Stimulated activated CD4-positive, alpha-beta T cell treated with anti-CD3 and anti-CD28 coated beads, Interleukin-1b, Interleukin-23, amount 100 ng/mL, for 1 hour (primary cell): ENCODE measurements at places on chromosomes 3 and 15.
A peak's percentile ranks its signal among the peaks of the same experiment; 100 is the strongest.

DNA sequence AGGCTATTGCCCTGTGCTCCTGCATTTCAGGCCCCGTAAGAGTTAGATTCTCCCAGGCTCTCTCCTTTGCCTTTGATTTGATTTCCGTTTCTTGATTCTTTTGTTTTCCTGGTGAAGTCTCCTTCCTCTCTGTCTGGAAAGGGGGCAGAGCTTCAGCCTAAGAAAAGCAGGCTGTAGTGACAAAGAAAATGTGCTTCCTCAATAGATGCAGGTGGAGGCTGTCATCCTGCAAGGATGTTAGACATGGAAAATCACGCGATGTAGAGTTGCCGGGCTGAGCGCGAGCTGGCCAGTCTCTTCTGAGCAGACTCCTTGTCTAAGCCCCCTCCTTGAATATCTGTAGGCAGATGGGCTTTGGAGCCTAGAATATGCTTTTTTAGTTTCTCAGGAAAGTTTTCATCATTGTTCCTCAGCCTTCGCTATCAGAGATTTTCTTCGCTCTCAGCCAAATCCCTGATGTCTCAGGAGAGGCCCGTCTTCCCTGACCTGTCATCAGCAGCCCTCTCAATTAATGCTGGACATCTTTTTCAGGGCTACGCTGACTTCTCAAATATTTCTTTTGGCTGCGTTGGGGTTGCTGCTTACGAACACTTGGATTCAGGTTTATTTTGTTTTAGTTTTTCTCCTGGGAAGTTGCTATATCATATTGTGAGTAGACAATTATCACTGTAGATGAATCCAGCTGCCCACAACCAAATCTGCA, 163.6 kb downstream of the ITPR1 start:
- no peak for DNase-seq

DNA sequence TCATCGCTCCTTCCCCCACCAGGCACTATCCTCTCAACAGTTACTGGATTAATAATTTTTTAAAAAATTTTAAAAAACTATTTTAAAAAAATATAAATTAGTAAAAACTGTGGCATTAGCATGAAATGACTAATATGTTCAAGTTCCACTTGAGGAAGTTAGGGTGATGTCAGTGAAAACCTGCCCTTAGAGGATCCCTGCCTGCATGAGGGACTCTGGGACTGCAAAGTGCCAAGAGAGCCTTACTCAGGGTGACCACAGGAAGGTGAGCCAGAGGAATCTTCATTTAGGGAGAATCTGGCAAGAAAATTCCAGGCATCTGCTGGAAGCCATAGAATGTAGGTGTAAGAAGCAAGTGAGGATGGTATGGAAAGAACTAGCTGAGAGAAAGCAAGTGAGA, 157.7 kb upstream of the BCL6 start:
- DNase-seq, result no peak

DNA sequence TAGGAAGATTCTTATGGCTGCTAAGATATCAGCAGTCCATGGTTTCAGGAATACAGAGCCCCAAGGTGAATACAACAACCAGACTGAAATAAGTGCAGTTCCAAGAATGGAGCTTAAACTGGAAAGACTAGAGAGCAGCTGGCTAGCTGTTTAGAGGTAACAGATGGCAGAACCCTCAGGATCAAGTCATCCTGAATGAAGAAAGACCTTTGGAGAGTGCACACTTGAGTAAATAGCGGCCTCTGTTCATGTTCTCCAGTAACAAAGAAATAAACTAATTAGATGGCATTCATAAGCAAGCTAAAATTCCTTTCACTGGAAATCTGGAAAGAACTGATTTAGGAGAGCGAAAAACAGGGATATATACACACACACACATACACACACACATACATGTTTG, 968.4 kb downstream of the FHIT start:
- DNase-seq, result no peak

- DNase-seq, result no peak
Observed at GRCh38 chr3:39911465-39912309, 102.3 kb downstream of the MYRIP start.

GRCh38 chr3:183782576-183783276, 42.7 kb downstream of the MAP6D1 start:
- no peak for DNase-seq

DNA sequence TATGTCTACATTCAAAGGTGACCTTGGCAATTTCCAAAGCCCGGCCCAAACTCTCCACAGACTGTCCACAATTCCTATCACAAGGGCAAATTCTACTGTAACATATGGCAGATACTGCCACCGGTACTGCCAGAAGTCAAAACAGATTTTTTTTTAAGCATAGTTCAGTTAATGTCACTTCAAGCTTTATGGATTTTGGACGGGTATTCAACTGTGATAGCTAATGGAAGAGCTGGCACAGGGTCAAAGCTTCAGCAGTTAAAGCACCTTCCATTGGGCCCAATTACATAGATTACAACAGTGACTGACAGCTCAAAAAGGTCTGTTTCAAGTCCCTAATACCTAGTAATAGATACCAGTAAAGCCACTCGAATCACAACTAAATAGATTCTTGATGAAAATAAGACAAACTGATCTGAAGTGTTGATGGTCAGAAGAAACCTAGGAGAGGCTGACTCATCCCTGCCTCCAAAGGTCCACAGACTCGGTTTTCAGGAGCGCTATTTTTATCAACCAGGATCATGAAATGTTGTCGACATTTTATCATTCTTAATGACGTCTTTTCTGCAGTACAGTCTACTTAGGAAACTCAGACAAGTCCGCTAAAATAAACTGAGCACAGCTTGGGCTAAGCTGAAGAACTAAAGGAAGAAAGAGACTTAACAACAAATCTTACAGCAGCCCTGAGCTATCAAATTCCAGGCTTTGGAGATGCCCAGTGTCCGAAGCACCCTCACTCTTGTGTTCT, 38.7 kb downstream of the ANXA2 start:
- DNase-seq, result no peak

DNA sequence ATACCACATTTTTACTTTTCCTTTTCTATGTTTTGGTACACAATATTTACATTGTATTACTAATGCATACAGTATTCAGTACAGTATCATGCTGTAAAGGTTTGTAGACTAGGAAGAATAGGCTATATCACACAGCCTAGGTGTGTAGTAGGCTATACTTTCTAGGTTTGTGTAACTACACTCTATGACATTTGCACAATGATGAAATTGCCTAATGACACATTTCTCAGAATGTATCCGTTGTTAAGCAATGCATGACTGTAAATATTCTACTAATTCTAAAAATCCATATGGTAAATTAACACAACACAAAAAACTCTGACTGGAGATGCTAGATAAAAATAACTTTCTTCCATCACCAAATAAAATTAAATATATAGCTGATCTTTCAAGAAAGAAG, 16.2 kb downstream of the NEDD4 start:
- no peak for DNase-seq

GRCh38 chr3:117616227-117616626, 906.6 kb downstream of the TUSC7 start:
- DNase-seq, result no peak

- peak; percentile 61 for DNase-seq
Observed at GRCh38 chr15:78000091-78000926, 77.2 kb downstream of the TBC1D2B start.

GRCh38 chr3:174120997-174121396, 723.5 kb downstream of the NLGN1 start:
- no peak for DNase-seq

GRCh38 chr3:156617781-156618180, 56.6 kb upstream of the TIPARP start:
- no peak for DNase-seq

- DNase-seq, result no peak
Observed at GRCh38 chr15:29822100-29822683, at the start of gene TJP1. Gene TJP1, minus strand, starts transcription at chr15:29822468. Its CDS starts 440 bp downstream, at chr15:29822028.

DNA sequence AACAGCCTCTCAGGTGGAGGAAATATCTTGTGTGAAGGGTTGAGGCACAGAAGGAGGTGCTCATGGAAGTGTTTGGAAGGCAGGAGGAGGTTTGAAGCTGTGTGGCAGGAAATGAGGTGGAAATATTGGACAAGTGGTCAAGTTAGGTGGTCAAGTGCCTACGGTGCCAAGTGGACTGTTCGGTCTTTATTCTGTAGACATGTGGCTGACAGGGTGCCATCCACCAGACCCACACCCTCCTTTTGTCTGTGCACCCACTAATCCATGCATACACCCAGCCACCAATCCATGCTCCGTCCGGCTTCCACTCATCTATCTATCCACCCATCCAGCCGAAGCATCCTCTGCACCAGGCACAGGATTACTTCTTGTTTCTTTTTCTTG, 2.2 kb downstream of the SLC6A20 start:
- DNase-seq, result no peak

GRCh38 chr15:56028430-56028829, 35.0 kb upstream of the NEDD4 start:
- DNase-seq, result no peak

DNA sequence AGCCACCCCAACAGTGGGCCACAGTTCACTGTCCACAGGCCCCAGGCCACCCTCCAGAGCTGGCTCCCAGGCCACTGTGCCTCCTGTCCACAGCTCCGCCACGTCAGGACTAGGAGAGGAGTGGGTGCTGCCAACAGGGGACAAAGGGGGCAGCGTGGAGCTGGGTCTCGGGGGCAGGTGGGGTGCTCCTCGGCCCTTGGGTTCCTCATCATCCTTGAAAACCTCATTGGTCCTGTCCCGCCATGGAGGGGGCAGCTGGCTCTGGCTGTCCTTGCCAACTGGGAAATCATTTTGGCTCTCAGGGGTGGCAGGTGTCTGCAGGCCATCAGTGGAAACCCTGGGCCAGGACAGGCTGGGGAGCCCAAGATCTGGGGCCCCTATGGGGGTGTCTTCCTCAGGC, 45.2 kb downstream of the ADAMTS7 start:
- no peak for DNase-seq

- no peak for DNase-seq
Observed at GRCh38 chr3:67832817-67833216, 178.4 kb upstream of the SUCLG2 start.

GRCh38 chr3:141375381-141376301, 7.3 kb downstream of the ZBTB38 start:
- DNase-seq, result no peak

DNA sequence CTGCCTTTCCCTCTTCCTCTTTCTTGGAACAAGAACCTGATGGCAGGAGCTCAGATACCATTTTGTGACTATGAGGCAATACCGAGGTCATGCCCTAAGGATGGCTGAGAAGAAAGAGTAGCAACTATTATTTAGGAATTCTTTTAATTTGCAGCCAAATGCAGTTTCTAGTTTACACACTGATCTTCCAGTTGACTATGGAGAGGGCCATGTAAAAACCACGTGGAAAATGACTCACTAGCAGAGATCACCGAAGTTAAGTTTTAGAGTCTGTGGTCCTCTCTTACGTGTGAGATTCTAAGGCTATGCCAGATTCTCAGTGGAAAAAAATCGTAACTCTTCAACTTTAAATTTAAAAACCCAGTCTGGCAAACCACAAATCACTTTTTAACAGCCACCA, 7.8 kb downstream of the BNC1 start:
- DNase-seq, result no peak

DNA sequence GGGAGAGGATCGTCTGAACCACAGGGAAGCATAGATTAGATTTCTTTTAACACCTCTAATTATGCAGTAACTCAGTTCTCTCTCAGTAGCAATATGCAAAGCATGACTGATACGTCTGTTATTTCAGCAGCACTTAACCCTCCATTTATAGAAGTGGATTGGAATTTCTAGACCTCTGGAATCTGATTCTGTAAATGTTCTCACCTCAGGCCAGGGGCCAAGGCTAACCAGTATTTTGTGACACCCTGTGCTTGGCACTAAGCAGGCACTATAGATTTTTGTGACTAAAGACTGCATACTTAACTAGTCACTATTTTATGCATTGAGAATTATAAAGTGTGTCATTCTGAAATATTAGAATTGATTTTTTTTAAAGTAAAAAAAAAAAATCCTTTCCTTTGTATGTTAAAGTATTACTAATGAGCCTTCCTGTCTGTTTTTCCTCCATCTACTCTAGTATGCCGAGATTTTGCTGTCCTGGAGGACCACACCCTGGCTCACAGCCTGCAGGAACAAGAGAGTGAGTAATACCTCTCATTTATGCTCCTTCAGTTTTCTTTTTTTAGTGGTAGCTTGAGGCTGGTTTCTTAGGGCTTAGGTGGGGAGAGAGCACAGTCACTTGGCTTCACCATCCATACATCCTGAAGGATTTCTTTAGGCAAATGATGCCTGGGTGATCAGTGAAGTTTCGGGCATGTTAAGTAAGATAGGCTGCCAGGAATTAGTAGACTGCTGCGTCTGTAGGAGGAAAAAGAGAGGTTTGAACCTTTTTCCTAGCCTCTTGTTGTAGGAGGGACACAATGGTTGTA, 26.5 kb upstream of the UTS2B start:
- DNase-seq, result no peak

DNA sequence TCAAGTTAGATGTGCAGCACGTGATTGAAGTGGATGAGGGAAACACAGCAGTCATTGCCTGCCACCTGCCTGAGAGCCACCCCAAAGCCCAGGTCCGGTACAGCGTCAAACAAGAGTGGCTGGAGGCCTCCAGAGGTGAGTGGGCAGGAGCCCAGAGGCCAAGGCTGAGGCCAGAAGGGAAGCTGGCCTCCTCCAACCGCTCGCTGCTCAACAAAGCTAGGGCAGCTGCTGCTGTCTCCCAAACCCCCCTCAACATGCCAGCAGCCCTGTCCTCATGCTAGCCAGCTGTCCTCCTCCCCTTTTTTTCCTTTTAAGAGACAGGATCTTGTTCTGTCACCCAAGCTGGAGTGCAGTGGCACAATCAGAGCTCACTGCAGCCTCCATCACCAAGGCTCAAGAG, 57.0 kb downstream of the BOC start:
- DNase-seq, result no peak

- no peak for DNase-seq
Observed at GRCh38 chr3:121980450-121980796, 41.6 kb downstream of the ILDR1 start.

GRCh38 chr3:38549486-38549885, 53.3 kb downstream of the EXOG start:
- DNase-seq, result no peak

GRCh38 chr3:58946875-58947274, 103.0 kb downstream of the CFAP20DC start:
- no peak for DNase-seq

- no peak for DNase-seq
Observed at GRCh38 chr3:42498791-42499477, 3.5 kb upstream of the VIPR1 start.

- DNase-seq, result no peak
Observed at GRCh38 chr3:13308380-13308801, 111.7 kb downstream of the NUP210 start.

DNA sequence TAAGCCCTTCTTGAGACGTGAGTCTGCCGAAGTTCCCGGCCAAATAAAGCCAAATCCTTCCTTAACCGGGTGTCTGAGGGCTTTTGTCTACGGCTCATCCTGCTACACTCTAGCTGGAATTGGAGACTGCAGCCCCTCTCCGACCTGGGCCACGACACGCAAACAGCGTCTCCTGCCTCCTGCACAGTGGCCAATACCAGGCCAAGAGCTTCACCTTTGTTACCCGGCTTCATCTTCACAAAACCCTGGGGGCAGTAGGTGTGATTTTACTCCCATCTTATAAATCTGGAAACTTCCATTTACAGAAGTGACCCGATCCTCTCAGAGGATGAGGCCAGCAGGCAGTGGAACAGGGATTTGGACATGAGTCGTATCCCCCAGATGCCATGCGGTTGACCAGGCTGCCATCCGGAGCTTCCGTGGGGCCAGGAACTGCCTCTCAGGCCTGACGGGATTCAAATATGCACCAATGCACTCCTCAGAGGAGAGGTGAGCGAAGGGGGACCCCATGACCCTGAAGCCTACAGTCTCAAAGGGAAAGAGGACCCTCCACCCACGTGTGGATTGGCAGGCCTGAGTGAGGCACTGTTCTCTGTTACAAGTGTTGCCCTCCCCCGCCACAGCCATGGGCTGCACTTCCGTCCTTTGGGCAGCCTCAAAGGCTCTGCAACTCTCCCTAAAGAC, 53.2 kb upstream of the KLF13 start:
- DNase-seq, result no peak

GRCh38 chr15:90482124-90483011, 47.4 kb upstream of the CRTC3 start:
- no peak for DNase-seq
